ENCODE measurements at places on chromosomes 3 and 15.

GRCh38 chr15:28128031-28128430, 28.9 kb upstream of the OCA2 start:
- no peak for DNase-seq

GRCh38 chr15:87986776-87987175, 269.8 kb downstream of the NTRK3 start:
- DNase-seq = no peak

- DNase-seq = no peak
Observed at GRCh38 chr3:156670077-156670476, 4.3 kb upstream of the TIPARP start.

DNA sequence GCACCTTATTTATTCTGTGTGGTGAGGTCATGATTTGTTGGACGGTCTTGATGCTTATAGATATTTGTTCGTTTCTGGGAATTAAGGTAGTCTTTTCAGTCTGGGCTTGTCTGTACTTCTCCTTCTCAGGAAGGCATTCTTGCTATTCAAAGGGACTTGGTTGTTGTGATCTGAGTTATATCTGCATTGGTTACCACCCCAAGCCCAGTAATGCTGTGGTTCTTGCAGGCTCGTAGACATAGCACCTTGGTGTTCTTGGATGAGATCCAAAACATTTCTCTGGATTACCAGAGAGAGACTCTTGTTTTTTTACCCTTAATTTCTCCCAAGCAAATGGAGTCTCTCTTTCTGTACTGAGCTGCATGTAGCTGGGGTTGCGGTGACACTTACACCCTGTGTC, 128.0 kb upstream of the CBLB start:
- DNase-seq = no peak

DNA sequence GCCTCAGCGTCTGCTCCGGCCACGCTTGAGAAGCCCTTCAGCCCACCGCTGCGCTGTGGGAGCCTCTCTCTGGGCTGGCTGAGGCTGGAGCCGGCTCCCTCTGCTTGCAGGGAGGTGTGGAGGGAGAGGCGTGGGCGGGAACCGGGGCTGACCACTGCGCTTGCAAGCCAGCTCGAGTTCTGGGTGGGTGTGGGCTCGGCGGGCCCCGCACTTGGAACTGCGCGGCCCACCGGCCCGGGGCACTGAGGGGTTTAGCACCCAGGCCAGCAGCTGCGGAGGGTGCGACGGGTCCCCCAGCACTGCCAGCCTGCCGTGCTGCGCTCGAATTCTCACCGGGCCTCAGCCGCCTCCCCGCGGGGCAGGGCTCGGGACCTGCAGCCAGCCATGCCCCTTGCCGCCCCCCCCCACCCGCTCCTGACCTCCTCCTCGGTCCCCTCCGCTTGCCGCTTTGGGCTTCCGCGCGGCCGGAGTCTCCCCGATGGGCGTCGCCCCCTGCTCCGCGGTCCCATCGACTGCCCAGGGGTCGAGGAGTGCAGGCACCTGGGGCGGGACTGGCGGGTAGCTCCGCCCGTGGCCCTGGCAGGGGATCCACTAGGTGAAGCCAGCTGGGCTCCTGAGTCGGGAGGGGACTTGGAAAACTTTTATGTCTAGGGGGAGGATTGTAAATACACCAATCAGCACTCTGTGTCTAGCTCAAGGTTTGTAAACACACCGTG, 106.7 kb downstream of the RAP2B start:
- no peak for DNase-seq

DNA sequence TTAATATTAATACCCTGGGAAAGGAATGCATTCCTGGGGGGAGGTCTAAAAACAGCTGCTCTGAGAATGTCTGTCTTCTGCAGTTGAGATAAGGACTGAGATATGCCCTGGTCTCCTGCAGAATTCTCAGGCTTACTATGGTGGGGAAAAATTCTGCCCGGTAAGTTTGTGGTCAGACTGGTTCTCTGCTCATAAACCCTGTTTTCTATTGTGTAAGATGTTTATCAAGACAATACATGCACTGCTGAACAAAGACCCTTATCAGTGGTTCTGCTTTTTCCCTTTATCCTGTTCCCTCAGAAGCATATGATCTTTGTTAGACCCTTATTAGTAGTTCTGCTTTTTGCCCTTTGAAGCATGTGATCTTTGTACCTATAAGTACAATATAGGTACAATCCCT, 494.6 kb downstream of the CNTN6 start:
- no peak for DNase-seq

GRCh38 chr3:196942915-196943277, 568 bp upstream of the NCBP2 start:
- DNase-seq = no peak

- DNase-seq = no peak
Observed at GRCh38 chr3:34053626-34054025, 255.2 kb downstream of the PDCD6IP start.

DNA sequence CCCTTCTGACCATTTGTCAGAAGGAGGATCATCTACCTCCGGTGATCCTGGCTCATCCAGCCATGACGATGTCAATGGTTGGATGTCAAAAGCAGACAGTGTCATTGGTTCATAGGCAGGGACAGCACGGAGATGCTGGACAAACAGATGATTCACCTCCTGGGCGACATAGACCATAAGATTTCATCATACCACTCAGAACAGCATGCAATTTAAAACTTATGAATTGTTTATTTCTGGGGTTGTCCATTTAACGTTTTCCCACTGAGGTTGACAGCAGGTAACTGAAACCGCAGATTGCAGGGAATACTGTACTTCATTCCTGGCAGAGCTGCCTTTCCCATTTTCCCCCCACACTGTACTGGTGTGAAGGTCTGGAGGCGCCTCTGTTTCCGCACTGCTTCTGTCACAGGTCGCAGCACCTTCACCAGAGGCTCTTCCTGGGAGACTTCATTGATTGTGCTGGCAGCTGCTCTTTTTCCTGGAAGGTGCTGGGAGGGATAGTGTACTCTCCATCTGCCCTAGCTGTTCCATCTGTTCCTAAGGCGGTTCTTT, 32.5 kb upstream of the TMOD3 start:
- DNase-seq = no peak

GRCh38 chr3:149512073-149512782, 37.7 kb downstream of the TM4SF4 start:
- DNase-seq = no peak

GRCh38 chr3:172241405-172241804, 202.0 kb downstream of the FNDC3B start:
- no peak for DNase-seq

DNA sequence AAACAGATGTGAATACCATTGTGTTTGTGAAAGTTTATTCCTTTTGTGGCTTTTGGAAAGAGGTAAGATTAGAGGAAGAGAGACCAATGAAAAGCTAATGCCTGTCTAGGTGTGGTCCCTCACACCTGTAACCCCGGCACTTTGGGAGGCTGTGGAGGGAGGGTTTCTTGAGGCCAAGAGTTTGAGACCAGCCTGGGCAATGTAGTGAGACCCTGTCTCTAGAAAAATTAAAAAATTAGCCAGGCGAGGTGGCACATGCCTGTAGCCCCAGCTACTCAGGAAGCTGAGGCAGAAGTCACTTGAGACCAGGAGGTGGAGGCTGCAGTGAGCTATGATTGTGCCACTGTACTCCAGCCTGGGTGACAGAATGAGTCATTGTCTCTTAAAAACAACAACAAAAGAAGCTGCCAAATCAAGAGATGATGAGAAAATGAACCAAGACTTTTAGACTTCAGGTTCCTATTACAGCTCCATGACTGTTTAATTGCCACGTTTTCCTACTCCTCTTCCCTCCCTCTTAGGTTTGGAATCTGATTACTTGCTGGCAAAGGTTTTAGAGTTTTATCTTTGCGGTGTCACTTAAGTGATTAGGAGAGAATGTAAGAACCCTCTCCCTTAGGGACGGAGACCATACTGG, 68.7 kb downstream of the CGNL1 start:
- no peak for DNase-seq

- DNase-seq = no peak
Observed at GRCh38 chr3:138400651-138401070, 33.8 kb upstream of the ESYT3 start.

GRCh38 chr3:71784914-71785531, at the start of gene PROK2:
Gene PROK2, minus strand, starts transcription at chr3:71785148. Its CDS starts 96 bp downstream, at chr3:71785052.
- no peak for DNase-seq

GRCh38 chr3:42123012-42123581, 31.9 kb downstream of the TRAK1 start:
- no peak for DNase-seq

DNA sequence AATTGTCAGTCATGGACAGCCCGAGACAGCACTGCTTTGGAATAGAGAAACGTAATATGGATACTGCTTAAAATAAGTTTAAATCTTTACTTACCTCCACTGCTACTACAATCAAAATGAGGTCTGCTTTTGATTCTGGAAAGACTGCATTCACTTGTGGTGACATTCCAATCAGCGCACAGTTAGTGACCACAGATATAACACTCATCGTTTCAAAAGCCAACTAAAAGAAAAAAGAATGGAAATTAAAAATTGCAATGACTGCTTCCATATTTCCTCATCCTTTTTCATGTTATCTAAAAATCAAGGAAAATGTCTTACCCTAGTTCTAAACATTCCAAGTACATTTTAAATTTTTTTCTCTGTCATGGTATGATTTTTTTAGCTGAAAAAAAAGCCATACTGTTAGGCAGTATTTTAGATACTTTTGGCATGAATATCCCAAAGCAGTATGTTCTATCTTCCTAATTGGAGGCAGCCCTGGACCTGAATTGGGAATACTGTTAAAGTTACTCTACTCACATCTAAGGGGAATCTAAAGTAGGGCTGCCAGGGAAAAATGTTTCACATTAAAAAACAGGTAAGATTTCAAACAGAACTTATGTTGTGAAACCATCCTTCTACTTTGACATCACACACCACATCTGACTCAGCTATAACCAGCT, 72.1 kb downstream of the ANO10 start:
- no peak for DNase-seq

DNA sequence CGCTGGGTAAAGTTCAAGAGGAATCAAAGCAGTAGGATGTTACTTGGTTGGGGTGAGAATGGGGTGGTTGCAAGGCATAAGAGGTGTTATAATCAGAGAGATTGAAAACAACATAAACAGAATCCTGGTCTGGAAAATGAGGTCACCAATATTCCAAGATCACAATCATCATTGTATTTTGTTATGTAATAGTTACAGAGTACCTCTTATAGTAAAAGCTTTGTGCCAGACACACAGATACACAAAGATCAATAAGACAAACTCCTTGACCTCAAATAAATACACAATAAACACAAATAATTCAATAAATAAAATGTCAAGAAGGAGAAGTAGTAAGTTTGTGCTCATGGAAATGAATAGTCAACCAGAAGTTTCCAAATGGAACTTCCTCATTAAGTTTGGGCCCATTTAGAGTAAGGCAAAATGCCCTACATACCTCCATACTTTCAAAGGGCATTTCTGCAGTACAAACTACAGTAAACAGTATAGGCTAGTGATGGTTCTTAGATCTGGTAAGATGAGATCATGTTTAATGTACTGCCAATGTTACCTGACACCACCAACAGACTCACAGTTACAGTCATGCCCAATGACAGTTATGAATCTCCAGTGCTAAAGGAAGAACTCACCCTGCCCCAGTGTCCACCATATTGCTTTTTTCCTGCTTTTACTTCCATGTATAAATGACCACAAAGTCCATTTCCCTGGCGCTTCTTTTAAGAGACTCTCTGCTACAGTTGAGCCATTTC, 93.4 kb downstream of the KCNMB2 start:
- DNase-seq = no peak

- DNase-seq = no peak
Observed at GRCh38 chr3:75896265-75896664, 110.9 kb upstream of the ZNF717 start.

DNA sequence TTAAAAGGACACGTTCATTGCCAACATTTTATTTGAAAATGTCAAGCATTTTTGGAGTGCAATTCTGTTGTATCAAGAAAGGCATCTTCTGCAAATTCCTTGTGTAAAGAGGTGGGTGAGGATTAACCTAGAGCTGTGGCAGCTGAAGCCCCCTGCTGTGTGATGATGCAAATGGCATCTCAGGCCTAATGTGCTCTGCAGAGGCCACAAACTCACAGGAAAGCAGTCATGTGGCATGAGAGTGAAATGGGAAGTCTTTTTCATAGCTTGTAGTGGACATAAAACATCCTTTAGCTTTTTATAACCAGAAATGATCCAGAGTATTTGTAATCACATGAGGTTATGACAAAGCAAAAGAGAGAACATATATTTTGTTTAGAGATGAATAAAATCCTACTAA, 6.4 kb downstream of the CADM2 start:
- DNase-seq = no peak

DNA sequence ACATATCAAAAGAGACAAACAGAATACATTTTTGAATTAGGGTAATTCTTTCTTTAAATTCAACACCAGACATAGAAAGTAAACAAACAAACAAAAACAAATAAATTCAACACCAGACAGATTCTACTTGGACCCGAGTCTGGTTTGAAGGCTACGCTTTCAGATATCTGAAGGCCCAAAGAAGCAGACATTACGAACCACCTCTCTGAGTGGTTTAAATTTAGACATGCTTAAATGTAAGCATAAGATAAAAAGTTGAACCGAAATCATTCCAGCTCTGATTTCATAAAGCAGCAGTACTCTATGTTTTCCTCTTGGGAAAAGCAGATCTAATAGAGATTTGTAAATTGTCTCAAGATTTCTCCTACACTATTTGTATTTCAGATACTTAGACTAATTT, 29.9 kb downstream of the UBA5 start:
- DNase-seq = no peak

- no peak for DNase-seq
Observed at GRCh38 chr15:58066042-58066867, 744 bp upstream of the ALDH1A2 start.

GRCh38 chr3:176051766-176052165, 1145.5 kb downstream of the TBL1XR1 start:
- DNase-seq = no peak

- DNase-seq = no peak
Observed at GRCh38 chr3:49733551-49733950, 9.8 kb upstream of the GMPPB start.
